ENCODE measurements at places on chromosomes 12 and 14.

- no peak for DNase-seq
Observed at GRCh38 chr14:36767603-36768281, 106.1 kb downstream of the PAX9 start.

DNA sequence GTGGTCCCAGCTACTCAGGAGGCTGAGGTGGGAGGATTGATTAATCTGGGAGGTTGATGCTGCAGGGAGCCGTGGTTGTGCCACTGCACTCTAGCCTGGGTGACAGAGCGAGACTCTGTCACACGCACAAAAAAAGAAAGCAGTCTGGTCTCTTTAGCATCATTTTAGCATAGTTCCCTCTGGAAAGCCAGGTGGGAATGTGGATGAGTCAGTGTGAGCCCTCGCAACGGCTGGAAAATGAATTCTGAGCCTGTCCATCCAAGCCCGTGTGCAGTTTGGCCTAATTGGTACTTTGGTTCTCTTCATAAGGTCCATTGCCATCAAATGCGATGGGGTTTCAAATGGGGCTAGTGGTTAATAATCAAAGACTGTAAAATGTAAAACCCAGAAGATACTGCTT is 2.4 kb downstream of the MYL2 start:
- DNase-seq = no peak

DNA sequence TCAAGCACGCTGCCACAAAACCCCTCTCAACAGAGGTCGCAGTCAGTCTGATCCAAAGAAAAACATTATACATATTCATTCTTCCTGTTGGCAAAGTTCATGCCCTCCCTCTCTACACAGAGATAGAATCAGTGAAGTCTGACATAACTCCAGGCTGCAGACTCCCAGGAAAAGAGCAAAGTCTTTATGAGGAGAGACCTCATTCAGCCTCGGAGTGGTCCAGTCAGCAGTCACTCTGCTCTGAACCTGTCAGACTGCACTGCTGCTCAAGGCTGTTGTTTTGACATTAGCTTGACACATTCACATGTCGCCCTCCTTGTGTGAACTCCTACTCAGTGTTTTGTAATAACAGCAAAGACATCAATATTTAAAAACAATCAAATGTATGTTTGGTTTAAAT is 241.2 kb upstream of the G2E3 start:
- DNase-seq = no peak

DNA sequence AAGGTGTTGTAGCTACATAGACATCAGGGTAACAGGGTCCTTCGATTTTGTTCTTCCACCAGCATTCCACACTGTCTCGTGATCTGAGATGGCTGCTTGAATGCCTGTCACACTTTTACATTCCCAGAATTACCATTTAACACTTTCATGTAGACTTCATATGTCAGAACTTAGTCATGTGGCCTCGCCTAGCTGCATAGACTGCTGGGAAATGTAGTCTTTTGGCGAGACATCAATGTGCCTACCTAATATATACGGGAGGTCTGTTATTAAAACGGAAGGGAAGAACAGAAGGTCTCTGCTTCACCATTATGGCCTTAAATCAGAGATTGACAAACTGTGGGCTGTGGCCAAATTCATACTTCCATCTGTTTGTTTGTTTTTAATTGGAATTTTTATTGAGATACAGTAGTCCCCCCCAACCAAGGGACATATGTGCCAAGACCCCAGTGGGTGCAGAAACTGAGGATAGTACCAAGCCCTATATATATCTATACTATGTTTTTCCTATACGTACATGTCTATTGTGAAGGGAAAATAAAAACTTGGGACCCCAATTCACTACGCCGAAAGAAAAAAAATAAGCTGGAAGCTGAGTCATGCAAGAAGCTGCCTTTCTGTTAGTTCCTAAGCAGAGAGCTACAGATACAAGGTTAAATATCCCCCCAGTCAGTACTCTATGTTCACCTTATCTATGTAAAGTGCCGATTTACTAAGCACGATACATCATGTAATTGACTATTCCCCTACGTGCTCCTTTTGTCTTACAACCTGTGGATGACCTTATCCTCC is 11.3 kb upstream of the HRK start:
- no peak for DNase-seq

DNA sequence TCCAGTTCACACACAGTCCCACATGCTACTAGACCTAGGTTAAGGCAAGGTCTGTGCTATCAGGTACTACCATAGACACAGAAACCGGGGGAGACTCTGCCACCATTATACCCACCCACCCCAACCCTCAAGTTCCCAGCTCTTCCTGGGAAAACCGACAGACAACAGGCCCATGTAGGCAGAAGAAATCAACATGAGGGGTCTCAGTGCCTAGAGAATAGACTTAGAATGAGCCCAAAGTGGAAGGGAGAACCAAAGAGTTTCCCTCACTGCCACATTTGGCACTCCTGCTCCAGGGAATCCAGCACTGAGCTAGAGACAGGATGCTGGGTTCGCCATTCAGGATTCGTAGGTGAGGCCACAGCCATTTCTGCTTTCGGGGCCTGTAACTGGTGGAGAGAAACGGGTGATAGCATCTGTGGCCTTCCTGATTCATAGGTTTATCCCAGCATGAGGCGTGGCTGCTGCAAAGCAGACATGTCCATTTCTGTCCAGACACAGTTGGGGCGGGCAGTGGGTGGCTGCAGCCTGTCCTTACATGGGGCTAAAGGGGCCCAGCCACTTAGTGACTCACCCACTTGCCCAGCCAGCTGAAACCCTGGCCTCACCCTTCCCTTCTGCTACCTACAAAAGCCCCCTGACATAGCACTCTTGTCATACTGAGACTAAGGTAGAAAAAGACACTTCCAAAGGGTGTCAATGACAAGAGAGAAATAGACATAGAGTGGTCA is 69.4 kb downstream of the IRF2BPL start:
- DNase-seq = no peak

- DNase-seq = no peak
Observed at GRCh38 chr14:103141117-103141796, 18.0 kb downstream of the TNFAIP2 start.

DNA sequence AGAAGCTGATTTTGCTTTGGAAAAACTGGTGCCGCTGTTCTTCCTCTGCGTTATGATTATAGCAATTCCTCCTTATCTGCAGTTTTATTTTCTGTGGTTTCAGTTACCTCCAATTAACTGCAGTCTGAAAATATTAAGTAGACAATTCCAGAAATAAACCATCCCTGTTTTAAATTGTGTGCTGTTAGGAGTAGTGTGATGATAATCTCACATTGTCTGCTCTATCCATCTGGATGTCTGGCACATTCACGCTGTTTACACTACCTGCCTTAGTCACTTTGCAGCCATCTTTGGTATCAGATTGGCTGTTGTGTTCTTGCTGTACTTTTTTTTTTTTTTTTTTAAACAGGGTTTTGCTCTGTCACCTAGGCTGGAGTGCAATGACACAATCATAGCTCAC is 141.0 kb downstream of the GRIP1 start:
- DNase-seq = no peak

DNA sequence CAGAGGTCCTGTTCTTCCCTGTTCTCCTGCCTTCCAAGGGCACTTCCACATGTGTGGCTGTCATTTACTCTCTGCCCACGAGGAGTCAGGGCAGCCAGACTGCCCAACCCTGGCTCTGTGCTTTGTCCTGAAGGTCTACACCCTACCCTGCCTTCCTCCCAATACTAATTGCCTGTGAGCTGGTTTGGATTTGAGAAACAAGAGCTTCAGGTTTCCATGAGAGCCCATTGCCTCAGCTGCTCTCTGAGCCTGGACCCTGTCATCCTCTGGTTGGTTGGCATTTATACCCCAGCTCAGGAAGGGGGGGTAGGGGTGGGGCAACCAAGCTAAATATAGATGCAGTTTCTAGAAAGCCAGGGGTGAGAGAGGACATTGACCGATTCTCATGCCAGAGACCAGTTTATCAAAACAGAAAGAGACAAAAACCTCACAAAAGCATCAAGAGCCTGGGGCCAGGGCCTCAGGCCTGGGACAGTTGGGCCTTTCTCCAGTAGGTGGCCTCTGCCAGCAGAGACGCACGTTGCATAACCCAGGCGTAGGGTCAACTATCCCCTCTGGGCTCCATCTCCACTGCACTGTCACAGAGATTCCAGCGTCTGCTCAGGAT is 34.5 kb downstream of the VDR start:
- DNase-seq = no peak

- no peak for DNase-seq
Observed at GRCh38 chr12:51448618-51449256, 24.1 kb downstream of the SLC4A8 start.

- DNase-seq = no peak
Observed at GRCh38 chr12:107400686-107401447, 284.7 kb upstream of the PWP1 start.

DNA sequence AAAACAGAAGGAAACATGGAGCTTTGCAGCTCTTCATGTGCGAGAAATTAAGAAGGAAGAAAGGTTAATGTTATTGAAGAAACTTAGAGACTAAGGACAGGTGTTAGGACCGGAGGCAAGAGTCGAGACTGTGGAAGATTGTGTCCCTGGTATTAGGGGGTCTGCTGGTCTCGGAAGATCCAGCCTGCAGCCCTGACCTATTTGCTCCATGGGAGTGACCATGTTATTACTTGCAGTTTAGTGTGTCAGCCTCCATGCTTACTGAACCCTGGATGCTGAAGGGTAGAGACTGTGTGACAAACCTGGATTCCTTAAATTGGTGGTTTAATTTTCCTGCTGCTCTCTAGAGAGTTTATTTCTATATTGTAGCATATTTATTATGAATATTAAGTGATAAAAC is 580.6 kb downstream of the NOVA1 start:
- DNase-seq = no peak

DNA sequence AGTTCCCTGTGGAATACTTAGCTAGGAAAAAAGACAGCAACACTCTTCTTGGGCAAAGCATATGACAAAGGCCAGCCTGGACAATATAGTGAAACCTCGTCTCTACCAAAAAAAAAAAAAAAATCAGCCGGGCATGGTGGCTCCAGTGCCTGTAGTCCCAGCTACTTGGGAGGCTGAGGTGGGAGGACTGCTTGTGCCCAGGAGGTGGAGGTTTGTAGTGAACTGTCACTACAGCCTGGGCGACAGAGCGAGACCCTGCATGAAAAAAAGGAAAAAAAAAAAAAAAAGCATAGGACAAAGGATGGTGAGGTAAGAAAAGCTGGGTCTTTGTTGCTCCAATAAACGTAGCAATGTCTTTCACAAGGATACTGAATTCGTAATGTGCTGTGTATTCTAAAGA is 1.1 kb downstream of the TXNDC16 start:
- no peak for DNase-seq

GRCh38 chr12:27367078-27367477 is 34.4 kb downstream of the BMAL2 start:
- DNase-seq = no peak

GRCh38 chr14:51862176-51862796 is 1.9 kb downstream of the GNG2 start:
- no peak for DNase-seq

GRCh38 chr12:117036046-117036445 is 63.2 kb downstream of the TESC start:
- no peak for DNase-seq

GRCh38 chr14:34060651-34060999 is 109.8 kb upstream of the EGLN3 start:
- no peak for DNase-seq

DNA sequence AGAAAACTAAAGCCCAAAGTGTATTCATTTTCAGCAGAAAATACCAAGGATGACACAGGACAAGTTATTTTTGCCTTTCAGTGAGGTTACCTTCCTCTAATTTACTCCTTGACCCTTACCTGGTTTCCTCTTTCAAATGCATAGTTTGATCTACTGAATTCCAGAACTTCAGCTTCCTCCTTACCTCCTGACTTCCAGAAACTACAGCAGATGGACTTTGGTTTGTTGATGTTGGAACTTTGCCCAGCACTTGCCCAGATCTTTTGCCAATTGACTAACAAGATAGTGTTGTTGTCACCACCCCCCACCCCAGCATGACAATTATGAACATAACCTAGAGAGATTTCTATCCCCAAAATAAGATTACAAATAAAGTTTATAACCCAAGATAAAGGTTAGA is 63.2 kb downstream of the NAV3 start:
- no peak for DNase-seq

GRCh38 chr14:53355581-53356112 is 202.5 kb upstream of the DDHD1 start:
- DNase-seq = no peak

- no peak for DNase-seq
Observed at GRCh38 chr12:88501972-88502938, 78.0 kb downstream of the KITLG start.

DNA sequence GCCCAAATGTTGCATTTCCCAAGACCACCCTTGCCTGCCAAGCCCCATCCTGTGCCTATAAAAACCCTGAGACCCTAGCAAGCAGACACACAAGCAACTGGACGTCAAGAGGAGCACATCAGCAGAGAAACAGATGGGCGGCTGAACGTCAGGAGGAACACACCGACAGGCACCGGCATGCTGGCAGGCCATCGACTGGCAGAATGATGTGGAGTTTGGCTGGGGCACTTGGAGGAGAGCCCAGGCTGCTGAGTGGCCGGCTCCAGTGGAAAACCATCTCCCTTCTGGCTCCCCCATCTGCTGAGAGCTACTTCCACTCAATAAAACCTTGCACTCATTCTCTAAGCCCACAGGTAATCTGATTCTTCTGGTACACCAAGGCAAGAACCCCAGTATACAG is 130.1 kb downstream of the SLC41A2 start:
- no peak for DNase-seq

DNA sequence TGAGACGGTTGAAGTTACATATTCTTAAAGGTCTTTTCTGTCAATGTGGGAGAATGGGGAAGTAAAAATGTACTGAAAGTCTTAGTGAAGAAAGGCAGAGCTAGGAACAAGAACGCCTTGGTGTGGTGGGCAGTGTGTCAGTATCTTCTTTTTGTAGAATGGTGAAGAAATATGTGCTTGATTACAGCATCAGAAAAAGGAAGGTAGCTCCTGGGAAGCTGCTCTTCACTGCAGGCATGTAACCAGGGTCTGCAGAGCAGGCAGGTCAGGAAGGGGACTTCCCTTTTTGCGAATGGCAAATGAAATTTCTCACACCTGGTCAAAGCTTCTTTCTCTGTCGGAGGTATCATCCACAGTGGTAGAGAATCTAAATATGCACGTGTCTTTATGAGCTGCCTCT is 226.2 kb downstream of the ADAMTS20 start:
- no peak for DNase-seq

DNA sequence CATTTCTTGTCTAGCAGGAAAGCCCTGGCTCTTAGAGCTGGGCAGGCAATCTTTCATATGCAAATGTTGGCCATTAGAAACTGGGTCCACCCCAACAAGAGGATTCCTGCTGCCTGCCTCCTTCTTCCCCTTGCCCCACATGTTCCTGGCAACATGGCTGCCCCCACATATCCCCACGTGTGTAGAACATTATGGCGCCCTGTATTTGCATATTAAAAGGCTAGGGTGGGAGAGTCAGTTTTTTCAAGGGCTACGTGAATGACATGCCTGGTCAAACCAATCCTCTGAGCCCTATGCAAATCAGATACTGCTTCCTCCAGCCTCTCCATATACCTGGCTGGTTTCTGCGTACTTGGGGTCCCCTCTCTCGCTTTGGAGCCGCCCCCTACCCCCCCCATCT is 514.0 kb downstream of the FUT8 start:
- DNase-seq = no peak

GRCh38 chr14:52748647-52749292 is 18.8 kb downstream of the STYX start:
- no peak for DNase-seq

Data from left forelimb (tissue), 1 donor.